Aorta (tissue), 5 donors: ENCODE measurements at places on chromosomes 4 and X. TPM values are rescaled to one million over a fixed set of nuclear protein-coding genes. Genes with fewer than 3 reads are reported as not detected.

Gene EGF
- 0.54 TPM for total RNA-seq

Gene TCEAL2
- 20.5 TPM for total RNA-seq

Gene MID2
- 25.9 TPM for total RNA-seq

Gene KCNIP4
- not detected for total RNA-seq

- no peak for DNase-seq
Observed at GRCh38 chr4:17939054-17939453, 82.5 kb downstream of the LCORL start.

DNA sequence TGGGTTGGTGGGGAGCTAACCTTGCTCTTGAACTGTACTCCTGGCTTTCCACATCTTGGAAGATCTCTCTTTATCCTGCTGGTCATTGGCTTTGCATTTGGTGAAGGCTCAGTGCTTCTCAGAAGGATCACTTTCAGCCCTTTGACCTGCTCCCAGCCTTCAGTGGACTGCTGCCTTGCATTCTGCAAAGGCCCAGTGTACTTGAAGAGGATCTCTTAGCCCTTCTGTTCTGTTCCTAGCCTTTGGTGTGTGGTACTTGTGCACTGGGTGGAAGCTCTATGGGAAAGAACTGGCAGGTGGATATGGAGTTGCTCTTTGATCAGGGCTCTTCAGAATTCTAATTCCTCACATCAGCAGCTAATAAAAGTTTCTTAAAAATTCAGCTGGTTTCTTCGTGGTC lies 46.5 kb downstream of the FGF2 start:
- DNase-seq: no peak

- DNase-seq: no peak
Observed at GRCh38 chr4:10253765-10254164, 137.2 kb upstream of the WDR1 start.

- no peak for DNase-seq
Observed at GRCh38 chrX:67546496-67547423, 2.9 kb downstream of the AR start.

GRCh38 chrX:6729626-6730025 lies 194.7 kb upstream of the VCX3A start:
- no peak for DNase-seq

- no peak for DNase-seq
Observed at GRCh38 chrX:129613596-129613995, 41.2 kb downstream of the APLN start.
